ENCODE measurements at places on chromosomes 13 and 19. TPM values are rescaled to one million over a fixed set of nuclear protein-coding genes. Genes with fewer than 3 reads are reported as not detected.
A peak's percentile ranks its signal among the peaks of the same experiment; 100 is the strongest.

DNA sequence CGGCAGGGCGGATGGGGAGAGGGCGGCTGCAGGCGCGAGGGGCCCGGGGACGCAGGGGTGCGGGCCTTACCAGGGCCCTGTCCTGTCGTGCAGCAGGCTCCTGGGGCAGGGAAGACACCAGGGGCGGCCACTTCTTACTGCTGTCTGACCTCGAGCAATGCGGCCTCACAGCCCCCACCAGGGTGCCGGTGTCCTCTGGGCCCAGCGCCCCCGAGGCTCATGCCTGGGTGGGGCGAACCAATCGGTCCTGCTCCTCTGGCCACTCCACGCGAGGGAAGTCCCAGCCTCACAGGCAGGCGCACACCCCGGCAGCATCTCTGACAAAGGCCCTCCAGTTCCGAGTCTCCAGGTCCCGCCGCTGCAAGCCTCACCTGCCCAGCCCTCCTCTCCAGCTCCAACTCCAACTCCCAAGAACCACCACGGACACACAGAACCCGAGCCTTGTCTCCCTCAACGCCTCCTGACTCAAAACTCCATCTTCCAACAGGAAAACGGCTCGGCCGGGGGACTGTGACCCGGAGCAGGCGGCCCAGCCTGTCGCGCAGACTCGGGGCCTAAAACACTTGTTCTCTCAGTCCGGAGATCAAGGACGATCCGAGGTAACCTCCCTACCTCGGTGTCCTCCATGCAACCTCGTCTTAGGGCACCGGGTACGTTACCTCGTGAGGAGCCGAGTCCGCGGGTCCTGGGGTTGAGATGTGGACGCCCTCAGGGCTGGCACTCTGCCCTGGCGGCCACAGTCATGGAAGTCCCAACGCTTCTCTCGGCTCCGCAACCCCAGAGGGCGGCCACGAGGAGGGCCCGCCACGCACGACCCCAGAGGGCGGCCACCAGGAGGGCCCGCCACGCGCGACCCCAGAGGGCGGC lies 6.5 kb downstream of the FGF22 start:
- H3K4me1 ChIP-seq = no peaks in the 10 kb centered on the region
- no peaks in the 10 kb centered on the region for H3K27me3 ChIP-seq
- DNase-seq = no peak
- no peak overlapping the region for H3K27ac ChIP-seq

The TMEM59L gene
- total RNA-seq = 0.49 TPM

The IL11 gene
- total RNA-seq = 5.4 TPM

DNA sequence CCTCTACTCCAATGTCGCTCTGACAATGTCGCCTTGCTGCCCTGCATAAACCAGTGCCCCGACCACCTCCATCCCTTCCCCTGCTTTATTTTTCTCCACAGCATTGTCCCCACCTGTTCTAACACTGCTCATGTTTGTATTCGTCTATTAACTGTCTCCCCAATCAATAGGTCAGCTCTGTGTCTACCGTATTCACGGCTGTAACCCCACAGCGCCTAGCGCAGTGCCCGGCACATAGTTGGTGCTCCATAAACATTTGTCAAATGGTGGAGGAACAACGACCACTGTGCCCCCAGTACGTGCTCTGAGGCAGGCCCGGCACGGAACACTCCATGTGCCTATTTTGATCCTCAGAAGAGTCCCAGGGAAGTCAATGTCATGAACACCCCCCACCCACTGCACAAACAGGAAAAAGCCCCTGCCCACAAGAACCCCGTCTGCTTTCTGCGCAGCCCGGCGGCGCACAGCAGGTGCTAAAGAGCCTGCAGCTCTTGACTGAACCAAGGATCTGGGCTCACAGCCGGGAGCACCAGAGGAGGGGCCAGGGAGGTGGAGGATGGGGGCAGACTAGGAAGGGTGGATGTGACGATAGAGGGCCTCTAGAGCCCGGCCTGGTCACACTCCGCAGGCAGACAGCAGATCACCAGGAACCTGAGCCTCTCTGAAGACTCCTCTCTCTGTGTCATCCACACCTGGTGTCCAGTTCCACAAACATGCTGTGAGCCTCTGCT lies 1.8 kb upstream of the CEACAM16 start:
- H3K4me1 ChIP-seq = peaks cover 29% of the 10 kb centered on the region
- DNase-seq = no peak
- H3K27ac ChIP-seq = no peak overlapping the region
- H3K4me3 ChIP-seq = no peak overlapping the region

DNA sequence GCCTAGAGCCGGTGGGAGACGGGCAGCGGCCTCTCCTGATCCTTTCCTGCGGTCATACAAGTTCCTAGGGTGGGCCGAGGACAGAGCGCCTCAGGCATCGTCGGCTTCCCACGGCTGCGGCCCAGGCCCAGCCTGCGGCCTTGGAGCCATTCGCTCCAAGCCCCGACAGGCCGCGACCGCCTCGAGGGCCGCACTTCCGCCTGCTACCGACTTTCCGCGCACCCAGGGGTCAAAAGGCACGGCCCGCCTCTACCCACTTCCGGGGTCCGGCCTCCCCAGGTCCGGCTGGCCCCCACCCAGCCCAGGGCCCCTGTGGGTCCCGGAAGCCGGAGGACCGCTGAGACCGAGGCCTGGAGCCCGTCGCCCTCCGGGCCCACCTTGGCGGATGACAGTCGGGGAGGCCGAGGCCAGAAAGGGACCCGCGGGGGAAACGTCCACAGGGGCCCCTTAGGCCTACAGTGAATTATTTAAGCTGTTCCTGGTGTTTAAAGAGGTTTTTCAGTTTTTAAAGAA lies 16.2 kb downstream of the ZIC2 start:
- peaks cover 29% of the 10 kb centered on the region for H3K4me1 ChIP-seq
- H3K36me3 ChIP-seq = peaks cover 5% of the 10 kb centered on the region
- no peak overlapping the region for H3K4me3 ChIP-seq
- H3K27me3 ChIP-seq = peaks cover 76% of the 10 kb centered on the region
- H3K27ac ChIP-seq = no peak overlapping the region

- peak overlapping the region; percentile 36 for H3K27ac ChIP-seq
- peaks cover 6% of the 10 kb centered on the region for H3K36me3 ChIP-seq
- H3K27me3 ChIP-seq = no peaks in the 10 kb centered on the region
- peaks cover 88% of the 10 kb centered on the region for H3K4me1 ChIP-seq
- peak overlapping the region; percentile 61 for H3K4me3 ChIP-seq
- DNase-seq = no peak
Measured at GRCh38 chr13:40484974-40485373, 181.5 kb downstream of the FOXO1 start.

DNA sequence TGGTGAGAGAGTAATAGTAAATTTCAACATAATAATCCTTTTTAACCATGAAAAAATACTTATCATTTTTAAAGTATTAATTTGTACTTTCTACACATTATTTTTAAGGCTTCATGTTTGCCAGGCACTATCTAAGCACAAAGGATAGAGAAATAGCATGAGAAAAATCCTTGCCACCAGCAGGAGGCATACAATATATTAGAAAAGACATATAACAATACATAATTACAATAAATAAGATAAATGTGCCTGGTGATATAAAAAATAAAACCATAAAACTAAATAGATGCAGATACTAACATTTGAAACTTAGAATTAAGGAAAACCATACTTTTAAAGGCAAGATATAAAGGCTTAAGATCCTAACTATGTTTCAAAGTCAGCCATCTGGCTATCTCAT lies 1256.4 kb downstream of the DIAPH3 start:
- no peaks in the 10 kb centered on the region for H3K27me3 ChIP-seq
- no peak overlapping the region for H3K27ac ChIP-seq
- no peak for DNase-seq
- no peaks in the 10 kb centered on the region for H3K4me1 ChIP-seq

The LGALS14 gene
- total RNA-seq = 4.3 TPM

GRCh38 chr19:46065486-46066071 lies 24.8 kb upstream of the IGFL4 start:
- H3K4me3 ChIP-seq = no peak overlapping the region
- peaks cover 88% of the 10 kb centered on the region for H3K27me3 ChIP-seq
- H3K4me1 ChIP-seq = peaks cover 6% of the 10 kb centered on the region
- no peak for DNase-seq
- H3K36me3 ChIP-seq = peaks cover 8% of the 10 kb centered on the region
- no peak overlapping the region for H3K27ac ChIP-seq

GRCh38 chr13:93727211-93728141 lies 500.9 kb downstream of the GPC6 start:
- H3K4me1 ChIP-seq = no peaks in the 10 kb centered on the region
- H3K36me3 ChIP-seq = no peaks in the 10 kb centered on the region
- H3K27me3 ChIP-seq = no peaks in the 10 kb centered on the region
- H3K4me3 ChIP-seq = no peak overlapping the region
- H3K27ac ChIP-seq = no peak overlapping the region
- DNase-seq = no peak

The ZNF460 gene
- 114 TPM for total RNA-seq

The WTIP gene
- total RNA-seq = 0.30 TPM

GRCh38 chr19:40585241-40585981 lies 8.7 kb downstream of the SHKBP1 start:
- no peak overlapping the region for H3K27ac ChIP-seq
- H3K36me3 ChIP-seq = peaks cover 5% of the 10 kb centered on the region
- H3K4me1 ChIP-seq = peaks cover 14% of the 10 kb centered on the region
- H3K27me3 ChIP-seq = no peaks in the 10 kb centered on the region
- no peak overlapping the region for H3K4me3 ChIP-seq
- no peak for DNase-seq

DNA sequence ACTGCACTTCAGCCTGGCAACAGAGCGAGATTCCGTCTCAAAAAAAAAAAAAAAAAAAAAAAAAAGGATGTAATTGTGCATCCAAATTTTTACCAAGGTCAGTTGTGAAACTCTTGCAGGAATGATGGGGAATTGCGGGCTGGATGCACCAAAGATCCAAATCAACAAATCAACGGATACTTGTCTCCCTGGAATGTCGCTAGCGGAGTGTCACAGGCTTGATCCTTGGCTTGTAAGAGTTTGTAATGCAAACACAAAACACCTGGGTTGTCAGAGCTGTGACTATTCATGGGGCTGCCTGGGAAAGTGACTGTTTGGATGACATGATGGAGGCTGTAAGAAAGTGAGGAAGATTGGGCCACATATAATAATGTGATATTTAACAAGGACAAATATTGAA lies 4.2 kb downstream of the KANK3 start:
- H3K36me3 ChIP-seq = no peaks in the 10 kb centered on the region
- H3K27ac ChIP-seq = no peak overlapping the region
- H3K27me3 ChIP-seq = peaks cover 44% of the 10 kb centered on the region
- peaks cover 11% of the 10 kb centered on the region for H3K4me1 ChIP-seq

DNA sequence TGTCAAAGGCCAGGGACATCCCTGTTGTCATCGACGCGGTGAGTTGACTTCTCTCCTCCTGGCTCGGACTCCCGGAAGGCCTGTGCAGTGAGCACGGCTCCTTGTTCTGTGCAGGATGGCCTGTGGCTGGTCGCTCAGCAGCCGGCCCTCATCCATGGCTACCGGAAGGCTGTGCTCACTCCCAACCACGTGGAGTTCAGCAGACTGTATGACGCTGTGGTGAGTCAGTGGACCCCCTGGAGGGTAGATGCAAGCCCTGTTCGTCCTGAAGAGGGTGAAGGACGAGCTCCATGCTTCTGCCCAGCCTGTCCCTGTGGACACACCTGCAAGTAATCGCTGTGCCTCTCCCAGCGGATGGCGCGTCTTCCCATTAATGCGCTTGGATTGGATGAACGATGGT lies 19.2 kb downstream of the NAXD start:
- no peak for DNase-seq
- H3K27ac ChIP-seq = no peak overlapping the region
- no peaks in the 10 kb centered on the region for H3K27me3 ChIP-seq
- peaks cover 10% of the 10 kb centered on the region for H3K4me1 ChIP-seq

GRCh38 chr19:49592486-49593232 lies 1.7 kb downstream of the PRR12 start:
- peaks cover 44% of the 10 kb centered on the region for H3K4me1 ChIP-seq
- peak; percentile 35 for DNase-seq
- peaks cover 9% of the 10 kb centered on the region for H3K36me3 ChIP-seq
- no peaks in the 10 kb centered on the region for H3K27me3 ChIP-seq

DNA sequence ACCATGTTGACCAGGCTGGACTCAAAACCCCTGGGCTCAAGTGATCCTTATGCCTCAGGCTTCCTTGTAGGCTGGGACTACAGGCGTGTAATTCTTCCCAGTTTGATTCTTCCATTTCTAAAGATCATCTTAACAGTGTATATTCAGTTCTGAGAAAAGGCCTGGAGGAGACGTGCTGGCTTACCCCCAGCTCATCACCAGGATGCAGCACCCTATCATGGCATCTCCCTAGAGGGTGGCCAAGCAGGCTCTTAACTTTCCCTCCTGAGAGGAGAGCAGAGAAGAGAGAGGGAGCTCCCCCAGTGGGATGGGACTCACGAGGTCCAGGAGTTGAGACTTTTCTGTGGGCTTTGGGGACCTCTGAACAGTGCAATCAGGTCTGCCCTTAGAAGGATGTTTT lies 2.1 kb upstream of the TUBA3C start:
- no peak overlapping the region for H3K4me3 ChIP-seq
- no peak for DNase-seq

DNA sequence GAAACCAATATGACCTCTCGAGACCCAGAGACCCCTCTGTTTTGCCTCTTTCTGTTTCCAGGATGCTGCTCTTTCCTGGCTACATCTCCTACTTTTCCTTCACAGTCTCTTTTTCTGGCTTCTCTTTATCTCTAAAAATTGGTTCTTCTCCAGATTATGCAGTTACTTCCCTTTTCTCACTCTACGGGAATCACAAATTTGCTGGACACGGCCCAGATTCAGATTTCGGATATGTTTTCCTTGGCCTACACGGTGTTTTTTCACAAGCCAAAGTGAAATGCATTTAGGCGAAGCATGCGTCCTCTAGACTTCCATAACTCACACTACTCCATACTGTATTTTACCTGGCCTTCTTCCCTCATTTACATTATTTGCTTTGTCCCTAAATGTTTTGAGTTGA lies 214.7 kb upstream of the MIR17HG start:
- no peak overlapping the region for H3K4me3 ChIP-seq
- H3K4me1 ChIP-seq = peaks cover 5% of the 10 kb centered on the region
- no peaks in the 10 kb centered on the region for H3K27me3 ChIP-seq
- H3K27ac ChIP-seq = no peak overlapping the region
- H3K36me3 ChIP-seq = no peaks in the 10 kb centered on the region

DNA sequence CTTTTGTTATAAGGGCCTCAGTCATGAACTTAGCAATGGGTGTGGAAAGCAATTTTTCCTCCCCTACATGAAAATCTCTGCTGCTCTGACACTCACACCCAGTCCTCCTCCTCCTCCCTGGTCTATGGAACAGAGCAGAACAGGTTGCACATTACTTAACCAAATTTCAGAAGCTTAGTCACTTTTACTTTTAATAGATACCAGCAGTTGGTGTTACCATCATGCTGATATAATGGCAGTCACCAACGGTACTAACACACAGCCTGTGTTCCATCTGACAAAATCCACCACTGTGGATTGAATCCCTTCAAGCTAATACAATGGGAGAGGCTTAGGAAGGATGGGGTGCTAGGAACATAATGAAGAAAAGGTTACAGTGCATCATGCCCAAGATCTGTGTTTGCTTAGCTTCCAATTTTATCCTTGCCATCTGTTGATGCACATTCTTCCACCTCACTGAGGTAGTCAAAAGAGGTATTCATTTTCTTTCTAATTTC lies 9.8 kb downstream of the TPT1 start:
- no peak overlapping the region for H3K4me3 ChIP-seq
- no peaks in the 10 kb centered on the region for H3K27me3 ChIP-seq
- peaks cover 5% of the 10 kb centered on the region for H3K36me3 ChIP-seq
- DNase-seq = no peak

GRCh38 chr19:1155352-1156304 lies 18.4 kb downstream of the SBNO2 start:
- no peaks in the 10 kb centered on the region for H3K4me1 ChIP-seq
- DNase-seq = no peak
- H3K27ac ChIP-seq = no peak overlapping the region
- H3K36me3 ChIP-seq = no peaks in the 10 kb centered on the region
- no peak overlapping the region for H3K4me3 ChIP-seq

The ELSPBP1 gene
- not detected for total RNA-seq

- no peak for DNase-seq
- H3K4me3 ChIP-seq = no peak overlapping the region
- no peak overlapping the region for H3K27ac ChIP-seq
- no peaks in the 10 kb centered on the region for H3K4me1 ChIP-seq
- H3K27me3 ChIP-seq = peaks cover 19% of the 10 kb centered on the region
- no peaks in the 10 kb centered on the region for H3K36me3 ChIP-seq
Measured at GRCh38 chr13:77544355-77544754, 8.8 kb downstream of the SCEL start.

All from activated T-cell treated with anti-CD3 and anti-CD28 coated beads, Interleukin-2, amount 50 U/mL, for 72 hours (primary cell).